Activated CD4-positive, alpha-beta memory T cell treated with anti-CD3 and anti-CD28 coated beads for 36 hours (primary cell): ENCODE measurements at places on chromosomes 2 and 18. TPM values are rescaled to one million over a fixed set of nuclear protein-coding genes. Genes with fewer than 3 reads are reported as not detected.

- H3K4me1 ChIP-seq, result no peaks in the 10 kb centered on the region
- H3K27ac ChIP-seq, result no peak overlapping the region
- H3K36me3 ChIP-seq, result no peaks in the 10 kb centered on the region
- H3K4me3 ChIP-seq, result no peak overlapping the region
- H3K27me3 ChIP-seq, result no peaks in the 10 kb centered on the region
These were observed 742.6 kb upstream of the HS6ST1 start for GRCh38 chr2:129061069-129061768.

GRCh38 chr2:230968921-230969658 is 26.8 kb upstream of the SPATA3 start:
- H3K36me3 ChIP-seq, result no peaks in the 10 kb centered on the region
- DNase-seq, result no peak
- peaks cover 4% of the 10 kb centered on the region for H3K27me3 ChIP-seq
- no peak overlapping the region for H3K27ac ChIP-seq
- peaks cover 25% of the 10 kb centered on the region for H3K4me1 ChIP-seq

GRCh38 chr2:161107265-161107664 is 53.0 kb upstream of the TANK start:
- H3K4me1 ChIP-seq, result peaks cover 19% of the 10 kb centered on the region
- no peak for DNase-seq
- H3K27me3 ChIP-seq, result no peaks in the 10 kb centered on the region
- H3K27ac ChIP-seq, result no peak overlapping the region

DNA sequence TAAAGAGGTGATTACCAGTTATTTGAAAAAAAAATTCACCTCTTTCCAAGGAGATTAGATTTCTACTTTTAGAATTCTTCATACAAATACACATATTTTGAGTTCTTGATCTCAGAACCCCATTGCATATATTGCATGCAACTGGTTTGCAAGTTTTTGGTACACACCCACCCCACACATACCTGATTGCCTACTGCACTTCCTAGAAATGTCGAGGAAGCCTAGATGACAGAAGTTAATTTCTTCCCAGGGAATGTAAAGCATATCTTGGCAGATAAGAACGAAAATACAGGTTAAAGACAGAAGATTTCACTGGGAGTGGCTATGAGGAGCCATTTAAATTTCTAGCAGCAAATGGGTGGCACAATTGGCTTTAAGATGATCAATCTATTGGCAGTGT is 67.1 kb upstream of the IL1R1 start:
- peaks cover 29% of the 10 kb centered on the region for H3K4me1 ChIP-seq
- H3K4me3 ChIP-seq, result no peak overlapping the region
- H3K27me3 ChIP-seq, result peaks cover 2% of the 10 kb centered on the region
- no peaks in the 10 kb centered on the region for H3K36me3 ChIP-seq

- no peak overlapping the region for H3K4me3 ChIP-seq
- peaks cover 41% of the 10 kb centered on the region for H3K4me1 ChIP-seq
- no peaks in the 10 kb centered on the region for H3K36me3 ChIP-seq
These were observed 17.8 kb upstream of the PMAIP1 start for GRCh38 chr18:59881728-59882656.

DNA sequence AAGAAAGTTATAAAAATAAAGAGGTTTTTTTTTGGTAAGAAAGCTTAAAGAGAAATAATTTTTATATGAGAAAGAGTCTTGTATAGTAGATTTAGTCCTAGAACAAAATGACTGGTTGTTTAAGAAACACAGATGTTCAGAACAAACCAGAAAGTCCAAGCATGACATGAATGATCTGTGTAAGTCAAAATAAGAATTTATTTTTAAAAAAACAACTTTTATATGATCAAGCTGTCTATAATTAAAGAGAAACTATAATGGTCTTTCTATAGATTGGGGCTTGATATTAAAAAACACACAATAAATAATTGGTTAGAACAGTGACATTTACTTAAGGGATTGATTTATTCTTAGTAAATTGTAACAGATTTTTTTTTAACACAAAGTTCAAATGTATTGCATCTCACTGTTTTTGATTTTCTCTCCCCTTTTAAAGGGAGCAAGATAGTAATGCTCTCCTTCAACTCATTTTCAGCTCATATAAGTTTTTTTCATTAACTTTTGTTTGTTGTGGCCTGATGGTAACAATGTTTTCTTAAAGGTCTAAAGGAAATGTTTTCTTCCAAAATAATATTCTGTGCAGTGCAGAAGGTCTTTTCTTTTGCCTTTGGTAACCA is 1256.8 kb downstream of the LRP1B start:
- no peaks in the 10 kb centered on the region for H3K36me3 ChIP-seq
- no peaks in the 10 kb centered on the region for H3K27me3 ChIP-seq
- no peak overlapping the region for H3K27ac ChIP-seq
- no peak overlapping the region for H3K4me3 ChIP-seq
- DNase-seq, result no peak

DNA sequence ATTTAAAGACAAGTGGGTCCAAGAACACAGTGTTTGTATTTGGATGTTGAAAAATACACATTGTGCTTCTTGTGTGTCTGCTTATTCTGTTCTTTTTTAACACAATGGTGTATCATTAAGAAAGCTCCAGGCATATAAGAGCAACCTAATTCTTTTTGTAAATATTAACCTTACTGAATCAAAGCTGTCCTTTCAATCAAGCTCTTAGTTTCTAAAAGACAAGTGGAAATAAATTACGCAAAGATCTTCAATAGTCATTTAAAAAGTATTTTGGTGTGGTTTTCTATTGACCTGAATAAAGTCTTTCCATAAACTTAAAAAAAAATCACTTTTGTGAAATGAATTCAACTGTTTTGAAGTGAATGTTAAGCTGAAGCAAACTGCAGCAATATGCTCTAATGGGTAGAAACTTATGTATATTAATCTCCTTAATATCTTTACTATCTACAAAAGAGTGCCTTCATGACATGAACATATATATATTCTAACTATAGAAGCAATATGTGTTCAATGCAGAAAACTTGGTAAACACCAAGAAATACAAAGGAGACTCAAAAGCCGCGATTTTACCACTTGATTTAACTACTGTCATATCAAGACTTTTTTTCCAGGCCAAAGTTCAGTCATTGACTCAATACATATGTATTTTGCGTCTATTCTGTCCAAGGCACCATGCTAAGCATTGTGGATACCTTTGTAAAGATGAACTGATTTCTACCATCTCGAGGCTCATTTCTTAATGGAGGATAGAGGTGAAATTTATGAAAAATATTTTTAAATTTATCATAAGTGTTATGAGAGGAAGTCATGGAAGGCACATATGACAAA is 97.7 kb downstream of the ARHGAP15 start:
- no peaks in the 10 kb centered on the region for H3K27me3 ChIP-seq
- peaks cover 38% of the 10 kb centered on the region for H3K4me1 ChIP-seq
- no peak for DNase-seq
- H3K4me3 ChIP-seq, result no peak overlapping the region
- H3K27ac ChIP-seq, result no peak overlapping the region

DNA sequence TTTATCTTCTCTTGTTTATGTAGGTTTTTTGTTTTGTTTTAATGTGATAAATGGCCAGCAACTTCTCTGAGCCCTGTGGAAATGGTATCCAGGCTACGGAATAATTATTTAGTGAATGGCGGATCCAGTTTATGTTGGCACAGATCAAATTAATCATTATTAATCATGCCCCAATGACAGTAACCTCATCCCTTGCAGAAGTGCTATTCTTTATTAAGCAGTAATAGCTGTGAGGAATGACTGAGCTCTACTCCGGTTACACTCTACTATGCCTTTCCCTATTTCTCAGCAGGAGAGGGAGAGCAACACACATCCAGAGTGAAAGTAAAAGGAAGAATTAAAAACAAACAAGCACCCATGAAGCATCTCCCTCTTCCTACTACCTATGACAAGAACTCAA is 84.8 kb downstream of the SETBP1 start:
- no peak overlapping the region for H3K27ac ChIP-seq
- peaks cover 2% of the 10 kb centered on the region for H3K27me3 ChIP-seq
- H3K4me1 ChIP-seq, result peaks cover 2% of the 10 kb centered on the region
- H3K36me3 ChIP-seq, result no peaks in the 10 kb centered on the region

GRCh38 chr2:99111945-99112344 is 29.6 kb upstream of the C2orf15 start:
- no peak for DNase-seq
- H3K4me3 ChIP-seq, result no peak overlapping the region
- H3K36me3 ChIP-seq, result no peaks in the 10 kb centered on the region
- H3K27ac ChIP-seq, result no peak overlapping the region

DNA sequence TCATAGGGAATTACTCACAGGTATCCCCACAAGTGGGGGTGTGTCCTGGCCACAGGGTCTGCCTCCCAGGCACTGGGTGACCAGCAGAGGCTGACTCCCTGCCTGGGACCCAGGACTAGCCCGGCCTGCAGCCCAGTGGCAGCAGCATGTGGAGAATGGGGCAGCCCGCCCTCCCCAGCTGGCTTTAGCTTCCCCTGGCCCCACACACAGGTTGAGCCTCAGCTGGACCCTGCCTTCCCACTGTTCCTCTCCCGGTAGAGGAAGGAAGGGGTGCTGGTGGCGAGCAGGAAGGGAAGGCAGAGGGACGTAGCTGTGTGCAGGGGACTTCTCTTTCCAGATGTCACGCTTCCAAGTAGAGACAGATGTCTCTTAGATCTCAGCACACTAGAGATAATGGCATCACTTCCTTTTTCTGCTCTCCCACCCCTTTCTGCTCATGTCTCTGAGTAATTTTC is 51.4 kb downstream of the EMILIN2 start:
- no peak for DNase-seq
- H3K36me3 ChIP-seq, result peaks cover 2% of the 10 kb centered on the region
- H3K27ac ChIP-seq, result no peak overlapping the region
- peaks cover 12% of the 10 kb centered on the region for H3K4me1 ChIP-seq

DNA sequence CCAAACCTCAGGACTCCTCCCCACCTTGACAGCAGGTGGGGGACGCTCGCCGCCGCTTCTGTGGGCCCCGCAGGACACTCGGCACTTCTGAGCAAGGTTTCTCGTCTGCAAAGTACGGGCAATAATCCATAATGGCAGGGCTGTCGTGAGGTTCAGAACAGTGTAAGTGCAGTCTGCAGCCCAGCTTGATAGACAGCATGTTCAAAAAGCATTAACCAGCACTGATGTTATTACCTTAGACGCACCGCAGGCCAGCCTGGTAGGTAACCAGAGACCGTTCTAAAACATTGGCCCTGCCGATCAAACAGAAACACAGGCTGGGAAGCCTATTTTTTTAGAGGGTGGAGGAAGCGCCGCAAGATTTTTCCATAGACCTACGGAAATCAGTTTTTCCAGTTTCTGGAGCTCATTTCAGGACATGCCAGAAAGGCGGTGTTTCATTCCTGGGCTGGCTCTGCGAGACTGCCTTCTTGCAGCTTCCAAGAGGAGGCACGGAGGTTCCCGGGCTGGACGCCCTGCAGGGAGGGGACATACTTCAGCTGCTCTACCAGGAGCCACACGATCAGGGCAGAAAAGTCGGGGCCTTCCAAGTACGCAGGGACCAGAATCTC is 148.7 kb downstream of the TPO start:
- no peak for DNase-seq
- no peaks in the 10 kb centered on the region for H3K36me3 ChIP-seq
- peaks cover 19% of the 10 kb centered on the region for H3K4me1 ChIP-seq
- no peaks in the 10 kb centered on the region for H3K27me3 ChIP-seq
- no peak overlapping the region for H3K4me3 ChIP-seq

POTEI gene
- not detected for total RNA-seq

VIL1 gene
- not detected for total RNA-seq

EFHD1 gene
- total RNA-seq, result 1.2 TPM

LDLRAD4 gene
- total RNA-seq, result 30.1 TPM

TMEM150A gene
- 1.6 TPM for total RNA-seq

SEC11C gene
- total RNA-seq, result 119 TPM

PARD3B gene
- total RNA-seq, result 0.07 TPM

ATOH8 gene
- not detected for total RNA-seq

C1GALT1C1L gene
- total RNA-seq, result not detected

PLEK gene
- 7.6 TPM for total RNA-seq

TXNDC2 gene
- total RNA-seq, result not detected

LRP2 gene
- 0.27 TPM for total RNA-seq

LYG2 gene
- total RNA-seq, result not detected

SNORC gene
- 1.7 TPM for total RNA-seq
